ENCODE measurements at places on chromosomes 2 and 18. TPM values are rescaled to one million over a fixed set of nuclear protein-coding genes. Genes with fewer than 3 reads are reported as not detected.

Gene CD207
- not detected for total RNA-seq

Gene DSG2
- 123 TPM for total RNA-seq

Gene CEBPZOS
- total RNA-seq, result 30.8 TPM

Gene SKOR2
- not detected for total RNA-seq

Gene CNDP1
- total RNA-seq, result not detected

Gene ENOSF1
- 77.6 TPM for total RNA-seq

Gene CXCR1
- total RNA-seq, result not detected

Gene CRIM1
- 64.1 TPM for total RNA-seq

Gene RETREG2
- total RNA-seq, result 44.6 TPM

Gene TOGARAM2
- total RNA-seq, result 0.35 TPM

Gene NTSR2
- not detected for total RNA-seq

Gene TM4SF20
- 4.1 TPM for total RNA-seq

Gene CPLX4
- total RNA-seq, result not detected

Gene AKAIN1
- total RNA-seq, result not detected

Gene RPRM
- not detected for total RNA-seq

Gene TSGA10
- 21.5 TPM for total RNA-seq

Gene MAPK4
- total RNA-seq, result 0.54 TPM

Gene THSD7B
- total RNA-seq, result not detected

Gene ALK
- 0.88 TPM for total RNA-seq

Gene HOXD10
- total RNA-seq, result not detected

Gene CYB5A
- 264 TPM for total RNA-seq

Gene UGT1A10
- 168 TPM for total RNA-seq

Gene TFPI
- total RNA-seq, result 91.4 TPM

Gene TRAPPC12
- total RNA-seq, result 152 TPM

Gene SLC38A11
- total RNA-seq, result 13.1 TPM

Gene KLHL41
- not detected for total RNA-seq

Gene DBI
- total RNA-seq, result 121 TPM

Gene ZFAND2B
- 110 TPM for total RNA-seq

Gene ZBTB7C
- total RNA-seq, result 13.9 TPM

Gene SCN2A
- 0.54 TPM for total RNA-seq

Gene CDH7
- total RNA-seq, result not detected

Gene LONRF2
- total RNA-seq, result 0.80 TPM

Gene LYG2
- total RNA-seq, result not detected

Gene CYP26B1
- total RNA-seq, result 8.3 TPM

Gene UGT1A3
- total RNA-seq, result not detected

Gene COL3A1
- 81.7 TPM for total RNA-seq

Gene IL36A
- total RNA-seq, result not detected

Gene HOXD3
- total RNA-seq, result 2.0 TPM

Gene C2orf80
- not detected for total RNA-seq

Gene KLHL29
- 1.9 TPM for total RNA-seq

Gene HS1BP3
- total RNA-seq, result 47.3 TPM

Gene REG1A
- 3,417 TPM for total RNA-seq

Gene CFAP53
- total RNA-seq, result 0.80 TPM

Gene PSMG2
- total RNA-seq, result 49.2 TPM

Gene IFIH1
- total RNA-seq, result 25.8 TPM

Gene CRYBA2
- 14.2 TPM for total RNA-seq

Gene MDH1B
- total RNA-seq, result 0.40 TPM

Gene ZC3H6
- 9.0 TPM for total RNA-seq

Gene BIRC6
- 237 TPM for total RNA-seq

Gene DYSF
- total RNA-seq, result 4.3 TPM

Gene CD8B2
- 0.35 TPM for total RNA-seq

Gene TRIM54
- total RNA-seq, result not detected

Gene TCF23
- total RNA-seq, result not detected

Gene NETO1
- not detected for total RNA-seq

Gene INPP4A
- 32.0 TPM for total RNA-seq

Measured in Peyer's patch (tissue), 4 donors.